Activated CD8-positive, alpha-beta T cell treated with anti-CD3 and anti-CD28 coated beads, Interleukin-2, amount 10 ng/mL, durations not matched to agents 7 days and 5 days (primary cell): ENCODE measurements at places on chromosomes 12 and 14. TPM values are rescaled to one million over a fixed set of nuclear protein-coding genes. Genes with fewer than 3 reads are reported as not detected.
A peak's percentile ranks its signal among the peaks of the same experiment; 100 is the strongest.

Gene FAM181A
- not detected for total RNA-seq

Gene CNIH1
- total RNA-seq = 65.1 TPM

Gene SCN8A
- total RNA-seq = 1.4 TPM

Gene OR10P1
- total RNA-seq = not detected

Gene C12orf50
- total RNA-seq = 0.11 TPM

Gene TRIM9
- total RNA-seq = 0.73 TPM

Gene RIN3
- 89.0 TPM for total RNA-seq

Gene DAAM1
- total RNA-seq = 20.4 TPM

Gene FGF6
- not detected for total RNA-seq

- DNase-seq = no peak
These were observed 133.4 kb downstream of the RFLNA start for GRCh38 chr12:124428136-124428791.

- no peak for DNase-seq
These were observed 37.6 kb downstream of the DEGS2 start for GRCh38 chr14:100121643-100122480.

DNA sequence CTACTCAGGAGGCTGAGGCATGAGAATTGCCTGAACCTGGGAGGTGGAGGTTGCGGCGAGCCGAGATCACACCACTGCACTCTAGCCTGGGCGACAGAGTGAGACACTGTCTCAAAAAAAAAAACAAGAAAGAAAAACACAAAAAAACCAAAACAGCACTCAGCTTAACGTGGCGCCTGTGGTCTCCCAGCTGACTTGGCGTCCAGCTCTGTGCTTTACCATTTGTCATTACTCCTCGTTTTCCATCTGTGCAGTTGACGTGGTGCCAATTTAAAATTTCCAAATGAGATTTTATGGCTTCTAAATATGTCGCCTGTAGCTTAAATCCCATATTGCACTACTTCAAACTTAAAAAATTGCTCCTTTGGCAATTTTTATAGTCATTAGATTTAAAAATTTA, 2.0 kb downstream of the MGP start:
- no peak for DNase-seq

GRCh38 chr12:128920468-128920867, 67.2 kb downstream of the GLT1D1 start:
- DNase-seq = no peak

- DNase-seq = no peak
These were observed 132.8 kb downstream of the DACT1 start for GRCh38 chr14:58770491-58770982.

GRCh38 chr12:4610481-4610880, 38.4 kb downstream of the AKAP3 start:
- no peak for DNase-seq

GRCh38 chr14:88049266-88049665, 44.3 kb downstream of the GPR65 start:
- no peak for DNase-seq

DNA sequence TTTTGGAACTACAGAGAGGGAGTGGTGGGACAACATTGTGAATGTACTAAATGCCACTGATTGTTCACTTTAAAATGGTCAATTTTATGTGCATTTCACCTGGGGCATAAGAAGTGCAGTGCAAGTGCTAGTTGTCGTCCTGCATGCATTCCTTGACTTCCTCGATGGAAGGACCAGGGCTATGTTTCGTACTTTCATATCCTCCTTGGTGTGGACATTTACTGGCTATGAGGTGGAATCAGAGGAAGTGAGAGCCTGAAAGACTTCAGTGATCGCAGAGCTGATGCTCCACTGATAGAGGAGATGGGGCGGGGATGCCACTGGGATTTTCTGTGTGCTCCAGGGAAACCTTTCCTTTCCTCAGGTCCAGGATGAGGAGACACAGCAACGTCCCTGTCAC, 54.1 kb upstream of the DDX11 start:
- no peak for DNase-seq

DNA sequence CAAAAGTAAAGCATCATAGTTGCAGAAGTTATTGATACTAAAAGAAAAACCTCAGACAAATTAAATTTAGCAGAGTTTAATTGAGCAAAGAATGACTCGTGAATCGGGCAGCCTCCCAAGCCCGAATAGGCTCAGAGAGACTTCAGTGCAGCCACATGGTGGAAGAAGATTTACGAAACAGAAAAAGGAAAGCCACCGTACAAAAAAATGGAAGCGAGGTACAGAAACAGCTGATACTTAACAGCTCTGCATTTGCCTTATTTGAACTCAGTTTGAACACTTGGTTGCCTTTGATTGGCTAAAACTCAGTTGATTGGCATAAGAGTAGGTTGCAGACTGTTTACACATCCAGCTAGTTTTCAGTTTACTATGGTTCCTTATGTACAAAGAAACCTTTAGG, 12.9 kb downstream of the TTC9 start:
- DNase-seq = no peak

DNA sequence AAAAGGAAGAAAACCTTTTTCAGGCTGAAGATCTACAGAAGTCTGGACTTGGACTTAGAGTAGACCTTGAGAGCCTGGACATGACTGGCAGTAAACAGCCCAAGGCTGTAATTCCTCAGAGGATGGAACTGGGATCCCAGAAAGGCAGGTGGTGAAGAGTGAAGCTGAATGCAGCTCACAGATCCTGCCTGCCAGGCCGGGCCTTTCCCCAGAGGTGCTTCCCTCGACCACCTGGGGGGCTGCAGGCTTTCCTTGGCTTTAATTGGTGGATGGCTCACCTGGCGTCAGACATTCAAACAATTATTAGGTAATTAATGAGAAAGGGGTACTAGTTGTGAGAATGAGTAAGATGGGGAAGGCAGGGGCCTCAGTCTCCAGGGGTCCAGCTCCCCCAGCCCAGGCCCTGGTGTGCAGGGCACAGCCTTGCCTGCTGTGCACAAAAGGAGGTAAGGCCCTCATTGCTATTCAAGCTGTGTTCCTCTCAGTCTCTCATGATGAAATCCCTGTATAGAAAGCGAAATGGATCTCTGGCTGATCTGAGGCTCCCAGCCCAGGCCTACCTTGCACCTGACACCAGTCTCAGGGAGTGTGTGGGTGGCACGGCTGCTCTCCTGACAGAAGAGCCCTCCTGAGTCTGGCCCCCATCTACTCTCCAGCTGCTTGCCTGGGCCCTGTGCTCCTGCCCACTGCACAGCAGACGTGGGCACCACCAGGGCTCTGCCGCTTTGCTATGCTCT, 63.0 kb upstream of the TCL1A start:
- DNase-seq = no peak

GRCh38 chr12:109289551-109289950, 19.5 kb downstream of the FOXN4 start:
- DNase-seq = no peak

DNA sequence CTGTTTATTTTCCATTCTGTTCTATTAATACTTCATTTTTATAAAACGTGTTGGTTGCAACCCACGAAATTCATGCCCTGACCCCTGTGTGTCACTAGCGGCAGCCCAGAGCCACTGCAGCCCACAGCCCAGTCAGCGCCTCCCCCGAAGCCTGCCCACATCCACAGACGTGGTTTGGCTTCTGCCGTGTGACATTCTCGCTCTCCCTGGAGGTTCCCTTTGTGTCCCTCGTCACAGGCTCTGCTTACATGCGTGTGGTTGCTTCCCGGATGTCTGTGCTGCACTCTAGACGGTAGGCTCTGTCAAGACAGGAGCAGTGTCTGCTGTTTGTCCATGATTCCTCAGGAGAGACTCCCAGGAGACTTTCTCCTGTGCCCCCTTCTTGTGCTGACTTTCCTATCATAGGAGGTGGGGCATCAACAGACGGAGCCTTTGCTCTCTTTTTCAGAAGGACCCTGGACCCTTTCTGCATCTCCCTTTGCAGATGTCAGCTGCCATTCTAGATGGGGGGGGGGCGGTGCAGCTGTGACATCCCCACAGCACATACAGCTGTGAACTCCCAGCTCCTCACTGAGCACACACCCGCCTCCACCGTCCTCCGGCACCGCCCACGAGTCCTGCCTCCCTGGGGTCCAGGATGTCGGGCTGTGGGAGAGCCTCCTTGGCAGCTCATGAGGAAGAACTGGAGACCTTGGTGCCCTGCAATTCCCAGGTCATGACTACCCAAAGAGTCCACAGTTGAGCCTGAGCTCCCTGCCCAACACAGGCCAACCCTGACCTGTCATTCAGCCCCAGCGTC, 36.8 kb upstream of the PIWIL1 start:
- DNase-seq = no peak

- DNase-seq = no peak
These were observed 11.7 kb upstream of the COL2A1 start for GRCh38 chr12:48015954-48016353.

GRCh38 chr14:42141328-42141727, 534.7 kb downstream of the LRFN5 start:
- no peak for DNase-seq

GRCh38 chr14:50533241-50533705, 904 bp upstream of the MAP4K5 start:
- DNase-seq = no peak

- DNase-seq = peak; percentile 64
These were observed 10.5 kb downstream of the ARHGEF25 start for GRCh38 chr12:57621497-57622292.

GRCh38 chr14:101823066-101823465, 61.6 kb downstream of the PPP2R5C start:
- peak; percentile 61 for DNase-seq
